Right cardiac atrium (tissue), 5 donors: ENCODE measurements at places on chromosomes 13 and 19. TPM values are rescaled to one million over a fixed set of nuclear protein-coding genes. Genes with fewer than 3 reads are reported as not detected.

Gene MIPEP
- 116 TPM for total RNA-seq

Gene C19orf67
- not detected for total RNA-seq

- no peak for DNase-seq
These were observed 1.7 kb upstream of the PRAM1 start for GRCh38 chr19:8504171-8504570.

Gene CLEC17A
- total RNA-seq, result not detected

Gene FOSB
- total RNA-seq, result 3.8 TPM

DNA sequence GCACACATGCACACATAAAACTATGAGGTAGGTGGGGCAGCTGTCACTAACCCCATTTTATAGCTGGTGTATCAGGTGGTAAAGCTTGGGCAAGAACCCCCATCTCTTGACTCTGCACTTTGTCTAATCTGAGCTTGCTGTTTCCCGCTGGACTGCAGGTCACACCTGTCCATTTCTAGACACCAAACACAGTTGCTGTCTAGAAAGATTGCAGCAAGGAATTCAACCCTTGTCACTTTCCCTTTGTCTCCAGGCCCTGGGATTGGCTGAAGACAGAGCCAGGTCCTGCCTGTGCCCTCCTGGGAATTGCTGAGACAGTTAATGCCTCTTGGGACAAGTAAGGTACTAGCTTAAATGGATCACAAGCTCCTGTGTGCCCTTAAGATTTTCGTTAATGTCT, 83.8 kb downstream of the RNASEH2B start:
- DNase-seq, result no peak

DNA sequence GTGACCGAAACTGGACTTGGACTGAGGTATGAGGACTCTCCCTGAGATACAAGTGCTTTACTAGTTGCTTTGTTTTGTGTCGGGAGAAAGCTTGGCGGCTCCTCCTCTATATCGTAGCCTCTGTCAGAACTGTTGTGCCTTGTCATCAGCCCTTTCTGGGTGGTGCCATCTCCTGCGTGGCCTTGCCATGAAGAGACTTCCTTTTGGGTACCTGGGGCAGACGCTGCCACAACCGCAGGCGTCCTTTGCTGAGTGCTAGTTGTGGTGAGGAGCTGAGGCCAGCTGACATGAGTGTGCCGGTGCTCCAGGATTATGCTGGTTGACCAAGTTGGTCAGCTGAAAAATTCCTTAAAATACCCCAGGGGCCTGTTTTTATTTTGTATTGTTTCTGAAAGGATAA, 124.5 kb downstream of the AKAP11 start:
- no peak for DNase-seq

- DNase-seq, result no peak
These were observed 396.9 kb downstream of the KCTD12 start for GRCh38 chr13:76489274-76489673.

- no peak for DNase-seq
These were observed 16.5 kb downstream of the PRR36 start for GRCh38 chr19:7857727-7858108.

- peak; percentile 100 for DNase-seq
These were observed 440 bp upstream of the U2AF2 start for GRCh38 chr19:55654323-55654867.
